ENCODE measurements at places on chromosomes 3 and 15. TPM values are rescaled to one million over a fixed set of nuclear protein-coding genes. Genes with fewer than 3 reads are reported as not detected.

THRB gene
- 26.2 TPM for polyA plus RNA-seq

MED12L gene
- 2.4 TPM for polyA plus RNA-seq

- no peak for DNase-seq
These were observed 109.7 kb downstream of the GALK2 start for GRCh38 chr15:49279521-49280456.

DNA sequence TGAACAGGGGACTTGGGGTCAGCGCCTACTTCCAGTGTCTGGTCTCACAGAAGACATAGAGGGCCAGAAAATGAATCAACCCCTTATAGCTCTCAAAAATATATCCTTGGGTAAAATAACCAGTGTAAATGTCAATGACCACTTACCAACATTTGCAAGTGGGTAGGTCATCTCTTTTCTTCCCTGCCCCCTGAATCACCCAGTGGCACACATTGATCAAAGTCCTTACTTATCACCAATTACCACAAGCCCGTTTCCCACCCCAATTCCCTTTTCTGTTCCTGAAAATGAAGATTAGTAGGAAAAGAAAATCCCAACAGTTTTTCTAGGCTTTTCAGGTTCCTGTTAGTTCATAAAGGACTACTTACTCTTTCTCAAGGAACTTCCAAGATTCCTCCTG lies 70.5 kb upstream of the HEG1 start:
- no peak for DNase-seq

- DNase-seq: no peak
These were observed 340.6 kb downstream of the KCNH8 start for GRCh38 chr3:19488939-19489338.

GRCh38 chr15:100740138-100740537 lies 137.7 kb downstream of the ASB7 start:
- no peak for DNase-seq

GRCh38 chr3:50525987-50526386 lies 22.6 kb upstream of the CACNA2D2 start:
- no peak for DNase-seq

Data from left renal cortex interstitium (tissue), 4 donors.